ENCODE measurements at places on chromosomes 13 and 19.

GRCh38 chr13:64684685-64685431, 2545.3 kb downstream of the PCDH9 start:
- DNase-seq = peak; percentile 82

GRCh38 chr13:44058624-44059215, 179.0 kb downstream of the LACC1 start:
- DNase-seq = no peak

GRCh38 chr13:38856065-38856464, 134.6 kb downstream of the STOML3 start:
- DNase-seq = no peak

GRCh38 chr19:9936326-9937000, at the start of gene OLFM2:
Gene OLFM2, minus strand, starts transcription at chr19:9936515. Its CDS starts 149 bp downstream, at chr19:9936366.
- no peak for DNase-seq

GRCh38 chr19:7833225-7834099, 3.4 kb downstream of the EVI5L start:
- DNase-seq = no peak

DNA sequence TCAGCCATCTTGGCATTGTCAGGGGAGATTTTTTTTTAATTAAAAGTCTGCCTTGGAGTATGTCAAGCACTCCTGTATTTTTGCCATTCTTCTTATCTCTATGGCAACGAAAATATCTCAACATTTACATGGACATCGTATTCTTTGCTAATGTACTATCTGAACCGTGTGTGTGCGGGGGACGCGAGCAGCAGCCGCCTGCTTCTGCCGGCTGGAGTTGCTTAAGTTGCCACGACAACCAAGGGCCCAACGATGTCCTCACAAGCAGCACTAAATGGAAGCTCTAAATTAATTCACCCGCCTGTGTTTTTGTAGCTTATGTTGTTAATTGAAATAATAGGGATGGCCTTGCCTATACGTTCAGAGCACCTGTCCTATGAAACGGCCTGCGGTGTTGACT, 309.5 kb downstream of the TEX29 start:
- DNase-seq = no peak
